Suppressor macrophage (primary cell): ENCODE measurements at places on chromosomes 7 and 10.

DNA sequence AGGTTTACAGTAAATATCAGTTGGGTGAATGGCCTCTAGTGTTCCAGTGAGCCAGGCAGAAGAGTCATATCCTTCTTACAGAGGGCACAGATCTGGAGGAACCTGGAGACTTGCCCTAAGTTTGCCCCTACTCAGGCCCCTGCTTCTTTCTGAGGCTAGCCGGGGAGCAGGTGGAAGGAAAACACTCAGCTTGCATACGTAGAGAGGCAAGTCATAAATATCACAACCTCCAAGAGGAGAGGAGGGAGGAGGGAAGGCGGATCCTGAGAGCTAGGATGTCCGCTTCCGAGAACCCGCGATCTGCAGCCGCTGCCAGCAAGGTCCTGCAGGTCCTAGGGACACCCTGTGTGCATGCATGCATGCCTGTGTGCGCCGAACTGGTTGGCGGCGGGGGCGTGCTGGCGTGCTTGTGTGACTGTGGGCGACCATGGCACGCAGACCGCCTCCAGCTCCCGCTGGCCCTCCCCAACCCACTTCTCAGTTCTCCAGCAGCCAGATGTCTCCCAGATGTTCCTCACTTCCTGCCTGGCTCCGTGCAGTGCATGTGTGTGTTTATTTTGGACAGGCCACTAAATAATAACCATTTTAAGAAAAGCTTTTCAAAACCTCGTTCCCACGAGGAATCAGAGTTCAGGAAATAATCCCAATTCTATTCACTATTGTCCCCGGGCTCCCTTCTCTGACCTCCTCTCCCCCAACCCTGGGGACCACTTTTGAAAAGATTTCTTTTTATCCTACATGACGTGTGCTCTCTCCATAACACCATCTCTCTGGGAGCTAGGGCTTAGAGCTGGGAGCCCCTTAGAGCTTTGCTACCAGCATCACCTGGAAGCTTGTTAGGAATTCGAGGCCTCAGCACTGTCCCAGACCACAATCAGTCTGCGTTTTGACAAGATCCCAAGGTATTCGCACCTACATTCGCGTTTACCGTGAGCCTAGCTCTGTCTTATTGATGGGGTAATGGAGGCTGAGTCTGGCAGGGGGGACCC lies 32.4 kb downstream of the UNC5B start:
- DNase-seq: peak; percentile 71

GRCh38 chr7:7330997-7331396 lies 148.7 kb downstream of the C1GALT1 start:
- DNase-seq: no peak

DNA sequence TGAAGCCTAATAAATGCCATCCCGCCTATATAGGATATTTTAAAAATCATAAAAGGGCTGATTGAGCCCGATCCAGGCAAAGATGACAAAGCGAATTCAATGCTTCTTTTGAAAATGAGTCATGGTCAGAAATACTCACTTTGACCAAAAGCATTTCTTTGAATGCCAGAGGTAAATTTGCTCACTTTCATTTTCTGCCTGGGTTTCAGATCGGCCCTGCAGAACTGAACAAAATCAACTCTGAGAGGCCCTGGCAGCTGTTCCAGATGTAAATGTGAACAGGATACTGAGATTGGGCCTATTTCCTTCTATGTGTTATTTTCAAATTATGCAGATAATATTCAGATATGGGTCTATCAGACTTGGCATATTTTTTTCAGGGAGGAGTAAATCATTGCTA lies 114.8 kb upstream of the ARID5B start:
- peak; percentile 4 for DNase-seq

- no peak for DNase-seq
Measured at GRCh38 chr7:87075671-87076404, 16.4 kb upstream of the ELAPOR2 start.

GRCh38 chr7:15335390-15335789 lies 226.4 kb downstream of the AGMO start:
- DNase-seq: no peak

GRCh38 chr7:77354914-77355313 lies 61.2 kb downstream of the GSAP start:
- DNase-seq: no peak

DNA sequence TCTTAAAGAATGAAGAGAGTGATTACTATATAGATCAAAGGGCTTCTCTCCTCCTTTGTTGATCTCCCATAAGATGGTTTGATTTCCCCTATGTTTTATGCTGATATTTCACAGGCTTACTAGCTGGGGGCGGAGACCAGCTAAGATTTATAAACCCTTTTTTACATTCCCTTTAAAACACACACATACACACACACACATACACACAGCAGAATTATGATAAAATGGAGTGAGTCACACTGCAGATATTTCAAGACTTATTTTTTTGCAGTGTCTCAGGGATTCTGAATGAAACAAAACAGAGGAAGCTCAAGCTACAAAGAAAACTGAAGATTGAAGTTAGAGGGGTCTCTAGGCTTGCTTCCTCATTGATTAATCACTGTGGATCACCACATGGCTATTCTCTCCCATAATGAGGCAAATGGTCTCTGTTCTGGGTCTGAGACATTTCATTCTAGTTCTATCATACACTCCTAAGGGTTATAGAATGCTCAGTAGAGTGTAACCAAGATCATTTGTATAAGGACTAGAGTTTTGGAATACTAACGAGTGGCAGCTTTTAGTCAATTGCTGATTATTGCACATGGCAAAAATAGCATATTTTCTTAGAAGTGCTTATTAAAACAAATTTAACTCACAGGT lies 18.6 kb downstream of the INA start:
- no peak for DNase-seq

GRCh38 chr10:103427866-103428265 lies 24.3 kb downstream of the CALHM2 start:
- no peak for DNase-seq
